IPS-NIHi11 (cell line): ENCODE measurements at places on chromosomes 5 and 9.

- no peak for DNase-seq
Observed at GRCh38 chr9:90523958-90524357, 118.7 kb downstream of the DIRAS2 start.

DNA sequence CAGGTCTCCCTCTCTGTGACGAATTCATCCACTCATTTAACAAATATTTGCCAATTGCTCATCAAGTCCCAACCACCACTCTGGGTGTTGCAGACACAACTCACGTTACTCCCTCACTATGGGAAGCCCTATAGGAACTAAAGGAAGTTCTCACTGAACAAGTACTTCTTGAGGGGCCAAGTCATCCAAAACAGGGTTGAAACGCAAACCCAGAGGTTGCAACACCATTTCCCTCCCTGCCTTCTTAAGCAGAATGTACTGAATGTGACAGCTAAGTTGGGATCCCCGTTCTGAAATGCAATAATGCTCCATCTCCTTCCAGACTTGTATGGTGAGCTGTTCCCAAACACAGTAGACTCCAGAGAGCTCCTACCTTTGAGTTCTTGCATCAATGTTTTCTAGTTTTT is 34.3 kb downstream of the EPB41L4B start:
- no peak for DNase-seq

DNA sequence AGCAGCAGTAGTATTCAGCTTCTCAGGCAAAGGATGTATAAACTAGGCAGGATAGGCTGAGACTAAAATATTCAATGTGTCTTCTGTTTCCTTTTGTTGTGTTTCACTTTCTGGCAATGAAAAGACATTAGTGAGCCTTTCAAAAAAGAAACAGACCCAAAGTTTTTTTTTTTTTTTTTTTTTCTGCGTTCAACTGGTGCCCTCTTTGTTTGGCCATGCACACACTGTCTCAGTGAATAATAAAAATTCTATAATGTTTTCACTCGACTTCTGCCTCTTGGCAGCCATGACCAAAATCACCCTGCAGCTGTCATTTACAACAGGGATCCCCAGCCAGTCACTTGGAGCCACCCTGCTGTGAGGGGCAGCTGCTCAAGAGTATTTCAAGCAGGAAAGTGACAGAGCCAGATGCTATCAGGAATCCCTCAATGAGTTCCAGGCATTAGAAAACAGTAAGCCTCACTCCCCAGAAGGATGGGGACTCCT is 44.0 kb upstream of the MAN2A1 start:
- peak; percentile 14 for DNase-seq

GRCh38 chr5:128432913-128433440 is 105.1 kb downstream of the FBN2 start:
- no peak for DNase-seq

GRCh38 chr5:132267931-132268768 is 10.7 kb downstream of the PDLIM4 start:
- DNase-seq, result no peak
